ENCODE measurements at places on chromosomes 7 and 10.

- no peak for DNase-seq
Observed at GRCh38 chr7:150375662-150376521, 3.2 kb upstream of the ZNF775 start.

GRCh38 chr7:47572094-47572445 is 9.8 kb downstream of the TNS3 start:
- no peak for DNase-seq

- DNase-seq = no peak
Observed at GRCh38 chr7:120190566-120190965, 82.4 kb upstream of the KCND2 start.

DNA sequence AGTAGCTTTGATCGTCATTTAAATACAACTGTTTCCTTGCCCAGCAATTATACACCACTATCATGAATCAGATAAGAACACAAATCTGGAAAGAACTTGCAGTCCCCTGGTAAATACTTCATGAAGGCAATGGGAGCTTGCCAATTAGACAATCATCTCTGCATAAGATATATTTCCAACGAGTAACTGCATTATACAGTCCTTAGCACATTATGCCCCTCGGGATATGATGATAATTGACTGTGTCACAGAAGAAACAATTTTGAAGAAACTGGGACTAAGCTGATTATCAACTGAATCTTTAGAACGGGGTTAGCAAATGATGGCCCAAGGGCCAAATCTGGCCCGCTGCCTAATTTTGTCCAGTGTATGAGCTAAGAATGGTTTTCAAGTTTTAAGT is 155.7 kb downstream of the TRIL start:
- DNase-seq = no peak

DNA sequence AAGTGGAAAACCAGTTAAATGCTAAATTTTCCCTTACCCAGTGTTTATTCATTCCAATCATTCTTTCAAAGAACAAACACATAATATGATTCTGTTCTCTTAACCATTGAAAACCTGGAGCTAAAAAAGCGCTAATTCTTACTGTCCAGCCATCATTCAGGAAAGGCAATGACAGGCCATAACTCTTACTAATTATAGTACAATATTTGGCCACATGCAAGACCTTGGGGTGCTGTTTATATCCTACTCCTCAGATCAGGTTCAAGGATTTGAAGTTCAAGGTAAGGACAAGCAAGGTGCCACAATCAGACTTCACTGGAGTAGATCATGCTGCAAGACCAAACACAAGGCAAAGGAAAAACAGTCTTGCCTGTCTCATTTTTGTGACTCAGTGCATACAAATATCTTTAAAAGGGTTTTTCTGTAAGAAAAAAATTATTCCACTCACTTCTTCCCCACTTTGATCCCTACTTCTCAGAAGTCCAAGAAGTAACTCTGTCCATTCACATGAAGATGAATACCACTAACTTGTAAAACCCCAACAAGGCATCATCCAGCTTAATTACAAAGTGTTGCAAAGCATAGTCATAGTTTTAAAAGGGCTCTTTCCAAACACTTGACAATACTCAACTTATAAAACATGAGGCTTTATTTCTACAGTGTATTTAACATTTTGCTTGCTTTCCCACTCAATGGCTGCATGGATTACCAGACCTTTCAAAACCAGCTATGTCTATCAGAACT is 153.0 kb downstream of the DOCK4 start:
- DNase-seq = no peak

DNA sequence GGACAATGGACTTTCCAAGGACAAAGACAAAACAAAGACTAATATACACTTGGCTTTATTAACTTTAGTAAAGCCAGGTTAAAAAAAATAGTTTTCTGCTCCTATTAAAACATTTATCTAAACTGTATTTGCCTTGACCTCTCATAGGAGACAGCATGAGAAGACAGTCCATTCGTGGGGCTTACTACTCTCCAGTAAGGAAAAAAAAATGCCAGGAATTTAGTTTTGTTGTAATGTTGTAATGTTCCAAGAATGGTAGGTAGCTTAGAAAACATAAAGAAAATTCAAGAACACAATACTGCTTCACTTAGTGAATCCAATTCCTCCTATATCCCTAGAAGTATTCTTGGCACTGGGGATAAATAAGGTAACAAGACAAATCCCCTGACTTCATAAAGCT is 81.7 kb downstream of the KMT2C start:
- no peak for DNase-seq

DNA sequence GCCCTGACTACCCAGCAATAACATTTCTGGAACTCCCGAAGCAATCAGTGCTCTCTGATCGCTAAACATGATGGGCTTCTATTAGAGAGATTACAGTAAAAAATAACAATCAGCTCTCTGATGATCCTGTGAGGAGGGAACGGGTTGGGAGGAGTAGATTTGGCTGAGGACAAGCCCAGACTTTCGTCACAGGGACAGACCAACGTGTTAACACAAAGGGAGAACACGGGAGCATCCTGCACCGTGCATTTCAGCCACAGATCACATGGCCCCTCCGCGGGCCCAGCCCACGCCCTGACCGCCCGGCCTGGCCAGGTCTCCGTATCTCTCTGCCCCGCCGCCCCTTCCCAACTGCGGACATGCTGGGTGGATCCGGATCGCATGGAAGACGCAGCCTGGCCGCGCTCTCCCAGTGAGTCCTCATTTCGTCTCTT is 95.0 kb upstream of the AGBL3 start:
- DNase-seq = no peak

GRCh38 chr7:78223598-78223997 is 425.0 kb downstream of the PHTF2 start:
- no peak for DNase-seq

- DNase-seq = no peak
Observed at GRCh38 chr7:17463511-17464085, 165.1 kb downstream of the AHR start.

GRCh38 chr10:124086787-124087671 is 6.4 kb downstream of the CHST15 start:
- DNase-seq = no peak
